Esophagus mucosa (tissue), 1 donor: ENCODE measurements at places on chromosomes 12 and 14.

GRCh38 chr14:73026243-73026844 lies 562 bp downstream of the ZFYVE1 start:
- ATAC-seq: no peak

DNA sequence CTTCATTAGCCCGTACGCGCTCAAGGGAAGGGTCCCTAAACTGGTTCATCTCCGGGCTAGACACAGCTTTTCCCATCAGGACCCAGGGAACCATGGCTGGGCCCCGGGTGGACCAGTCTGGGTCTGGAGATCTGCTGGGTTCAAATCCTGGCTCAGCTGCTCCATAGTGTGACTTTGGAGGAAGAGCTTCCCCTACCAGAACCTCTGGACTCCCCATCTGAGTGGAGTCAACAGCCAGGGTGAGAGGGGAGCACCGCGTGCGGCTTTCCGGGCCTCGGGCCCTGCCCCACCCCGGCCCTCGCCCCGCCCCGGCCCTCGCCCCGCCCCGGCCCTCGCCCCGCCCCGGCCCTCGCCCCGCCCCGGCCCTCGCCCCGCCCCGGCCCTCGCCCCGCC lies 41.2 kb downstream of the BEGAIN start:
- ATAC-seq: peak; percentile 1

DNA sequence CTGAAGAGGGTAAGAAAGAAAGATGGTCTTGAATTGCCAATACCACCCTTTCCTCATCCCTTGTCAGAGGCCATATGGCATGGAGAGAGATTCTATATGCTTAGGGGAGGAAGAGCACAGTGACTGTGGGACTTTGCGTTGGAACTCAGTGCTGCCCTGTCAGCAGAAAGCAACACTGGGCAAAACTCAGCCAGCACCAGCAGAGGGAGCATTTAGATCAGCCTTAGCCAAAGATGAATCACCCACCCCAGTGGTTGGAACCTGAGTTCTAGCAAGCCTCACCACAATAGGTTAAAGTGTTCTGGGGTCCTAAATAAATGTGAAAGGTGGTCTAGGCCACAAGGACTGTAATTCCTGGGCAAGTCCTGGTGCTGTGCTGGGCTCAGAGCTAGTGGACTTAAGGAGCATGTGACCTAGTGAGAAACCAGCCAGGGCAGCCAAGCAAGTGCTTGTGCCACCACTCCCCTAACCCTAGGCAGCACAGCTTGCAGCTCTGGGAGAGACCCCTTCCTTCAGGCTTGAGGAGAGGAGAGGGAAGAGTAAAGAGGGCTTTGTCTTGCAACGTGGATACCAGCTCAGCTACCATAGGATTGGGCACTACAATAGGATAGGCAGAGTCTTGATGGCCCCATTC lies 11.4 kb upstream of the BCAT1 start:
- ATAC-seq: peak; percentile 73

- no peak for ATAC-seq
These were observed 320.4 kb downstream of the ADGRD1 start for GRCh38 chr12:131274061-131274460.

GRCh38 chr14:92970271-92970670 lies 47.3 kb downstream of the CHGA start:
- no peak for ATAC-seq
